ENCODE measurements at places on chromosomes 12 and 14.

DNA sequence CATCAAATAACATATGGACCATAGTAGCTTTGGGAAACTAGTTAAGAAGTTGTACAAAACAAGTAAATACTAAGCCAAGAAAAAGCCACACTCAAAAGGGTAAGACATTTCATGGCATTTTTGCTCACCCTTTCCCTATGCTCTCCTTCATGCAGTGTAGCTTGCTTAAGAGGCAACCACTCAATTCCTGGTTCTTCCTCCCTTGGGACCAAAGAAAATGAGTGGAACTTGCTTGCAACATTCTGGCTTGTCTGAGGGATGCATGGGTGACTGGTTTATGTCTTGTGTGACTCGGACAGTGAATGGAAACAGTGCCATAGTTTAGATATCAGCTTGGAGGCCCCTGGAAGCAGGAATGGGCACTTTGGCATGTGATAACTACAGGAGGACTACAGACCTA is 252.0 kb upstream of the ARID2 start:
- DNase-seq, result no peak

DNA sequence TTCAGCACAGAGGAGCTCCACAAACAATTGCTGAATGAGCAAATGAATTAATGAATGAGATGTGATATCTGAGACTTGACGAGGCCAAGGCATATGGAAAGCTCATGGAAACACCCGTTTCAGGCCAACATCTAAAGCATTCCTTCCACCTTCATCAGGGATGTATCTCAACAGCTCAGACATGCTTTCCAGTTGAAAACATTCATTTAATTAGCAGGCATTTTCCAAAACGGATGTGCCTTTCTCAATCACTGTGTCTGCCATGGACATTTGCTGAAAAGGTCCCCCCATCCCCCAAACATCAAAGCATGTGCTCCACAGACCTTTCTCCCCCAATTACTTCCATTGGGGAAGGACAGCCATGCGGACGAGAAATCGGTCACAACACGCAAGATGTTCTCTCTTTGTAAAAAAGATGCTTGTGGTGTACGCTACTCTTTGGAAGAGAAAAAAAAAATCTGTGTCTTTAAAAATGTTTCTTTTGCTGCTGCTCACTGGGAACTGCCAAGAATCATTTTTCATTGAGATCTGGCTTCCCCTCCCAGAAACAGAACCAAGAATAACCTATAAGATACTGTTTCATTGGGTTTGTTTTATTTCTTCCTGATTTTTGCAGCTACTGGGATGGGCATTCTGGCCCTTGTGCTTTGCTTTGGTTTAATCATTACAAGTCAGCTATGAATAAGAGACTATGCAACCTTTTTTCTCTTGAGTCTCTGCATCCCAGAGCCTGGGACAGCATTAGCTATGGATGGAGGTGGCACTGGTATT is 528.2 kb downstream of the MED13L start:
- no peak for DNase-seq

GRCh38 chr12:13597166-13597565 is 384.2 kb downstream of the GRIN2B start:
- DNase-seq, result no peak

- DNase-seq, result no peak
Observed at GRCh38 chr14:92673601-92674150, 74.8 kb downstream of the LGMN start.

GRCh38 chr12:92459850-92460249 is 242.9 kb upstream of the PLEKHG7 start:
- DNase-seq, result no peak

GRCh38 chr12:112112409-112113133 is 4.0 kb upstream of the NAA25 start:
- DNase-seq, result no peak

DNA sequence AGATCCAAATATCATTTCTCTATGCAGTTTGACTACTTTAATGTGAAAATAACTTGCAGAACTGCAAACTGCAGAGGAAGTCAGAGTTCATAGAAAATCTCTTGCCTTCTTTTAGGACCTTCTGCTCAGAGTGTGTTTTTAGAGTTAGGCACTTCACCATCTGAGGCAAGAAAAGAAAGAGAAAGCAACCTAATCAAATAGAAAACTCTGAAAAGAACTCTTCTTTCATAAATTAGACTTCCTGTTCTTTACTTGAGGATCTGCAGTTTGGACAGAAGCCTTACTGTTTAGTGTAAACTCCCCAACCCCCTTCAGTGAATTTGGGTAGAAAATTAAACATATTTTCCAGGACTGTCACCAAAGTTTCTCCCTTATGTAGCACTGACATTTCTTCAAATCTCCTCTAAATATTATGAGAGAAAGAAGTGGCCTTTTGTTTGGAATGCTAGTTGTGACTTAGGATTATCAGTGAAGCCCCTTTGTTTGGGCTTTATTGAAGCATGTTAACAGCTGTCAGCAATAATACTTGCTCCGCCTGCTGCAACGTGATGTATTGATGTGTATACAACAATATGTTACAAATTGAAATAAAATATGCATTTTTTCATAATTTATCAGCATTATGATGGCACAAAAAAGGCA is 99.5 kb downstream of the PDZRN4 start:
- DNase-seq, result no peak

- DNase-seq, result no peak
Observed at GRCh38 chr12:41467591-41468325, 279.6 kb downstream of the PDZRN4 start.

- DNase-seq, result no peak
Observed at GRCh38 chr14:55911776-55912175, 206.4 kb upstream of the PELI2 start.

DNA sequence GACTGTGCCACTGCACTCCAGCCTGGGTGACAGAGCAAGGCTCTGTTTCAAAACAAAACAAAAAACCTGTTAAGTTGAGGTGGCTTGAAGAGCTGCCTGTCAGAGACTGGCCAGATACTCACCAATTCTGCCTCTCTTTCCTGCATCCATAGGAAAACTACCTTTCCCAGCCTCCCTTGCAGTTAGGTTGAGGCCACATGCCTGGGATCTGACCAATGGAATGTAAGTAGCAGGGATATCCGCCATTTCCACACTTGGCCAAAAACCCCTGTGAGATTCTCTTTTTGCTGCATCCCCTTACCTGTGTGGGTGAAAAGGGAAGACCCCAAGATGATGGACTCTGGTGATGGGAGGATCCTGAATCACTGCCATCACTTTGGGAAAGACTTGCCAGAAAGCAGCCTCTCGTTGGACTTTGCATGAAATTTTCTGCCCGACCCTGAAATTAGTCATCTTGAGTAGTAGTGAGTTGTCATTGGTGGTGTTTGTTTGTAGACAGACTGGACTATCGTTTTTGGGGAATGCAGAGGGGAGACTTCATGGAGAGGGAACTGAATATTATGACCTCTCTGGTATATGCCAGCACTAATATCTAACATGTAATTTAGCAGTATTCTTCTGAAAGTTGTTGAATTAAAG is 14.0 kb downstream of the GPR68 start:
- no peak for DNase-seq

GRCh38 chr12:82383930-82384552 is 25.7 kb downstream of the METTL25 start:
- DNase-seq, result no peak

- no peak for DNase-seq
Observed at GRCh38 chr12:15644700-15645099, 144.5 kb downstream of the EPS8 start.

- DNase-seq, result no peak
Observed at GRCh38 chr12:14239350-14239934, 126.0 kb upstream of the ATF7IP start.

DNA sequence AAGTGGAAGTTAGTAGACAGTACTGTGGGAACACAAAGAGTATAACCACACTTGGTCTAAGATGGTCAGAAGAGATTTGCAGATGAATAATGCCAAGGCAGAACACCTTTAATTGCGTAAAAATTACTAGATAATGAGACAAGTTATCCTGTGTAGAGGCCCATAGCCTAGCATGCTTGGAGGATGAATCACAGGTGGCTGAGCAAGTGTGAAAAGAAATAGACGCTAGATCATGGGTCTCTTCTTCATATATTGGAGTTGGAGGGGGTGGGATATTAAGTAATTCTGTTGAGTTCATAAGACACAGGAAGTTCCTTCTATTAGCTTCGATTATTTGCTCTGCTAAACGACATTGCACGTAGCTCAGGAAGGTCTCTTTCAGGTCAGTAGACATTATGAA is 454.3 kb upstream of the LMO3 start:
- no peak for DNase-seq

GRCh38 chr12:64912516-64913255 is 88.2 kb downstream of the TBC1D30 start:
- no peak for DNase-seq

GRCh38 chr12:131907379-131908091 is 13.1 kb downstream of the ULK1 start:
- no peak for DNase-seq

GRCh38 chr12:3225796-3226180 is 148.6 kb downstream of the TSPAN9 start:
- no peak for DNase-seq

DNA sequence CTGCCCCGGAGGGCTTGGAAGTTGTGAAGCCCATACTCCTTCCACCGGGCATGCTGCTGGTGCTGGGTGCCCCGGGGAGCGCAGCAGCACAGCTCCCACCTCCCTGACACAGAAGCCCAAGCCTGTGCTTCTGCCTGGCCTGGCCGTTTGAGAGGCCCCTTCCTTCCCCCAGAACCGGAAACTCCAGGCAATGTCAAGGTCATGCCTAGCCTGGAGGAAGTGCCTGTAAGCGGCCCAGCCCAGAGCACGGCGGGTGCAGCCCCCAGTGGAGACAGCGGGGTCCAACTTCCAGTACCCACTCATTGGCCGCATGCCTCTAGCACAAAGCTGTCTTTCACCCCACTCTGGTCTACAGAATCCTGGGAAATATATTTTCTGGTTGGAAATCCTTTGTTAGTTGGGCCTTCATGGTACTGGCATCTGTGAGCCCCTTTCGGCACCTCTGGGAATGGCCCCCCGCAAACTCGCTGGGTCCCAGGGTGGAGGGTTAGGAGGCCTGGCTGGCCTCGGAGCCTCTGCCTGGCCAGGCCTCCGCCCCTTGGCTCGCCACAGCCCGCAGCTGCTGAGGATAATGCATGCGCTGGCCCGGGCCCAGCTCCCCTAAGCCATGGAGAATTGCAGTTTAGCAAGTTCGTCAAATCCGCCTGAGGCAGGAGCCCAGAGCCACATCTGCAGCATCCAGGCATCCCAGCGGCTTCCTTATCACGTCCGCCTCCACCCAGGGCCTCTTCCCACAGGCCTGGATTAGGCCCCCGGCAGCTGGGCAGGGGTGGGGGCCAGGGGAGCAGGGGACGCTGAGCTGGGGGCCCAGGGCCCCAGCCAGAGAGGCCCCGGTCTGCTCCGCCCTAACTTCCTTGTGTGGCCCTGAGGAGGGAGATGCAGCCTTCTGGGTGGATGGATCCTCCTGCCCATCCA is 48.9 kb upstream of the DLK1 start:
- peak; percentile 15 for DNase-seq

Data from NCI-H1105 (cell line).